ENCODE measurements at places on chromosomes 12 and 14. TPM values are rescaled to one million over a fixed set of nuclear protein-coding genes. Genes with fewer than 3 reads are reported as not detected.

NTS gene
- not detected for polyA plus RNA-seq

CLEC9A gene
- polyA plus RNA-seq = 0.04 TPM

TMEM233 gene
- polyA plus RNA-seq = 0.08 TPM

EIF5 gene
- 300 TPM for polyA plus RNA-seq

AHNAK2 gene
- 2.5 TPM for polyA plus RNA-seq

OLR1 gene
- 0.38 TPM for polyA plus RNA-seq

PRB2 gene
- polyA plus RNA-seq = not detected

RPL41 gene
- polyA plus RNA-seq = 752 TPM

RNU4-1 gene
- not detected for polyA plus RNA-seq

MMP19 gene
- polyA plus RNA-seq = 1.5 TPM

LGR5 gene
- polyA plus RNA-seq = not detected

SLC7A8 gene
- 21.6 TPM for polyA plus RNA-seq

GALC gene
- polyA plus RNA-seq = 6.1 TPM

OR4E2 gene
- polyA plus RNA-seq = not detected

RFX4 gene
- polyA plus RNA-seq = not detected

C12orf54 gene
- not detected for polyA plus RNA-seq

DIO2 gene
- polyA plus RNA-seq = 0.29 TPM

BDKRB1 gene
- 0.08 TPM for polyA plus RNA-seq

TAS2R50 gene
- polyA plus RNA-seq = 0.10 TPM

OTX2 gene
- not detected for polyA plus RNA-seq

GALNT4 gene
- polyA plus RNA-seq = 1.6 TPM

IL22 gene
- not detected for polyA plus RNA-seq

DBX2 gene
- not detected for polyA plus RNA-seq

ANKRD33 gene
- not detected for polyA plus RNA-seq

SERPINA5 gene
- polyA plus RNA-seq = 2.7 TPM

GRIN2B gene
- polyA plus RNA-seq = under 0.01 TPM

MANSC4 gene
- polyA plus RNA-seq = not detected

OR4K13 gene
- polyA plus RNA-seq = not detected

RAD9B gene
- 12.0 TPM for polyA plus RNA-seq
